ENCODE measurements at places on chromosomes 7 and 10. TPM values are rescaled to one million over a fixed set of nuclear protein-coding genes. Genes with fewer than 3 reads are reported as not detected.
A peak's percentile ranks its signal among the peaks of the same experiment; 100 is the strongest.

- DNase-seq, result no peak
Measured at GRCh38 chr7:65404020-65404419, 30.4 kb downstream of the ZNF92 start.

DNA sequence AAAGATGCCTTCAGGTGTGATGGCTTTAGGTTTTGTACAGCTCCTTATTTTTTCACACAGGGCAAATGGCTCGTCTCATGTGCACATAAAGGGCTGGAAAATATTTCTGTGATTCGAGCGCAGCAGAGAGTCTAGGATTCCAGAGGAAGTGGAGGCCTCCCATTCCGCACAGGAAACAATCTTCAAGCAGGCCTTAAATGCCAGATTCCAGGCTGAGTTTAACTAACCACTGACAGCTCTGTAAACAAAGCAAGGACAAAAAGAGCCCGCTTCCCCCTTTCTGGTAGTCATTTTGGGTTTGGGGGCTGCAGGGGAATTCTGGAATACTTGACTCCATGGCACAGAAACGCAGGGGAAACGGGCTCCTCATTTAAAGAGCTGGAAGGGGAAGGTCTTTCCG, 87.2 kb downstream of the CALD1 start:
- DNase-seq, result no peak

GRCh38 chr10:19719284-19719683, 96.9 kb upstream of the PLXDC2 start:
- peak; percentile 6 for DNase-seq

DNA sequence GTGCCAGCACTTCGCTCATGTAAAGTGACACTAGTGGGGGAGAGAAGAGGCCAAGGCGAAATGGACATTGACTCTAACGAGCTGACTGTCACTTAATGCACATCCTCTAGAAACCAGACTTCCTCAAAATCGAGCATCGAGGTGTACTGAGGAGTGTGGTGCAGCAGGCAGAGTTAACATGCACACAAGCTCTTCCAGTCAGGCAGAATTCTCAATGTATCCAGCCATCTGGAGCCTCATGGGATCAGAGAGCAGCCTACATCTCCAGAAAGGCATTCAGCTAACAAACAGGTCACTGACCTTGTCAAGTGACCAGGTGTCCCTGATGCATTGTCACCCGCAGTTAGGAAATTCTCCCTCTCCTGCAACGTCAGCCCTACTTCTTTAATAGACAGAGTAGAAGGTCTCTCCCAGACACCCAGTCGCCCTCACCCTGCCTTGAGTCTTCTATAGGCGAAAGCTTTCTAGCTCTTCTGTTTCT, 259.8 kb upstream of the AOAH start:
- no peak for DNase-seq

GRCh38 chr7:49245062-49245461, 320.7 kb downstream of the CDC14C start:
- no peak for DNase-seq

Gene OGDH
- 66.7 TPM for total RNA-seq

Gene ECD
- total RNA-seq, result 36.0 TPM

Gene RARRES2
- 11.8 TPM for total RNA-seq

Gene MBL2
- not detected for total RNA-seq

Gene GPR146
- 0.17 TPM for total RNA-seq

Gene SPDYE11
- not detected for total RNA-seq

Gene PARG
- 22.6 TPM for total RNA-seq

All from Daoy (cell line).